Smooth muscle cell of trachea (primary cell): ENCODE measurements at places on chromosomes 11 and 22. TPM values are rescaled to one million over a fixed set of nuclear protein-coding genes. Genes with fewer than 3 reads are reported as not detected.

The XKR3 gene
- total RNA-seq = under 0.01 and 0.15 TPM in 2 replicates

The SNX19 gene
- 85.8 and 112 TPM in 2 replicates for total RNA-seq

The PKNOX2 gene
- 0.73 and 0.83 TPM in 2 replicates for total RNA-seq

The JAML gene
- total RNA-seq = not detected in 2 replicates

The HIC2 gene
- total RNA-seq = 3.8 and 4.4 TPM in 2 replicates

The PRODH gene
- 0.17 TPM in 1 of 2 replicates, not detected in the other for total RNA-seq

The TRPC6 gene
- total RNA-seq = 0.15 and 0.17 TPM in 2 replicates

The SLC1A2 gene
- total RNA-seq = 3.3 and 9.3 TPM in 2 replicates

The OR51I1 gene
- total RNA-seq = not detected in 2 replicates

The GDPD4 gene
- total RNA-seq = 0.17 TPM in 1 of 2 replicates, not detected in the other

The NAT10 gene
- total RNA-seq = 17.0 and 20.4 TPM in 2 replicates

The OR10G6 gene
- total RNA-seq = not detected in 2 replicates

The PPME1 gene
- total RNA-seq = 20.4 and 32.9 TPM in 2 replicates
